ENCODE measurements at places on chromosomes 4 and X. TPM values are rescaled to one million over a fixed set of nuclear protein-coding genes. Genes with fewer than 3 reads are reported as not detected.

DNA sequence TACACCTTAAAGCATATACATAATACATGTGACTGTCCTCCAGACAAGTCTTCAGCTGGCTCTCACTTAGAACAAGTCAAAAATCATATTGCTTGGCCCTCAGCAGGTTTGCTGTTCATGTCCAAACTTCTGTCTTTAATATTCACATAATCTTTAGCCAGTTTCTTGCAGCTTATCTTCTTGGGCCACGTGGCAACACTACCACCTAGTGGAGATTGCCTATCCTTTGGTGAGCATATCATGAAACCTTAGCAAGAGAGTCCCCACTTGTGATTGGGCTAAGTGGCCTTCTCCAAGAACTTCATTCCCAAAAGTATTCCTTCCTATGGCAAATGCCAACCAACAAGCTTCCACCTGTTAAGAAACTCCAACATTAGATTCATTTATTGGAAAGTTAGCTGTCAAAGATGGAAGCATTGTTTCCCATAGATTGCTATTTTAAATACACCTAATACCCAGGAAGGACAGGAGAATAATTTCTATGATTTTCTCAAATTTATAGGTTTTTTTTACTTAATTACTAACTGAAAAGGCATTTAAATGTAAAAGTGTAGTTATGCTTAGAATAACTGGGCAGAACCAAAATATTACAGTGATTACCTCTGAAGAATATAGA is 231.9 kb upstream of the INTU start:
- DNase-seq: no peak

GRCh38 chrX:28586981-28587551 is at the start of gene IL1RAPL1:
TSS of gene IL1RAPL1 (plus strand) at chrX:28587446.
- no peak for DNase-seq

- DNase-seq: peak; percentile 37
These were observed 70.6 kb downstream of the PKD2 start for GRCh38 chr4:88077911-88078524.

- no peak for DNase-seq
These were observed 389.1 kb downstream of the NKX6-1 start for GRCh38 chr4:84110040-84110439.

Gene NEIL3
- total RNA-seq: 0.32 TPM

GRCh38 chr4:43234626-43235415 is 342.3 kb downstream of the GRXCR1 start:
- no peak for DNase-seq

Gene ITIH6
- not detected for total RNA-seq

GRCh38 chrX:148540114-148540513 is 39.7 kb downstream of the AFF2 start:
- no peak for DNase-seq

GRCh38 chr4:140743194-140743931 is 12.8 kb downstream of the TBC1D9 start:
- DNase-seq: no peak

DNA sequence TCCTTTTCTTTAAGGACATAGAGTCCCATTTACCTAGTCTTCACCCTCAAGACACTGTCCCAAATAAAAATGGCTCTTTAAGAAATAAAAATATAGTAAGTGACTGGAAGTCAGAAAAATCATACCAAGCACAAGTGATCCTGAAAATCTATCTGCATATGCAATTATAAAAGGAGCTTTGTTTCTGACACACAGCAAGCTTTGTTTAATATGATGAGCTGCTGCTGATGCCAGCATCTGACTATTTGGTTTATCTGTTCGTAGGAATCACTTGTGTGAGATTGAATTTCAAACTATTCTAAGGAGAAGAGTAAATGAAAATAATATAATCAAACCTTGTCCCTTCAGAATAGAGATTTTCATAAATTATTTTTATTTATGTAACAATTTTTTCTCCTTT is 332.4 kb downstream of the PCDH7 start:
- DNase-seq: no peak

GRCh38 chr4:74189331-74190043 is 31.6 kb downstream of the MTHFD2L start:
- DNase-seq: no peak

Gene AFAP1
- 16.6 TPM for total RNA-seq

DNA sequence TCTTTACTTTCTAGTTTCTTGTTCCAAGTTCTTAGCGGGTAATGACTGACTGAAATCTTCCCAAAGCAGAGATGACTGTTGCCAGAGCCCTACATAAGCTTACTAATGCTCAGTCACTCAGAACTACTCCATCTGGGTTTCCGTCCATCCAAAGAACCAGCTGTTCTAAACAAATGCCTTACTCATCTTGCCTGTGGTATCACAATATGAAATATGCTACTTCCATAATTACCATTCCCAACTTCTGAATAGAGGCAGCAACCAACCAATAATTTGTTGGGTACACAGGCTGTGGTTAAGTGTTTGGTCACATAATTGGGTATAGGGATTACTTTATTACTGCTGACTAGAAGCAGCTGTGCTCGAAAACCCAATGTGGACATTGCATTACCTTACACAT is 930.2 kb upstream of the DIAPH2 start:
- no peak for DNase-seq

- DNase-seq: no peak
These were observed 245.4 kb downstream of the NAF1 start for GRCh38 chr4:162921178-162921785.

- DNase-seq: no peak
These were observed 35.2 kb downstream of the SLC10A7 start for GRCh38 chr4:146486565-146486964.

DNA sequence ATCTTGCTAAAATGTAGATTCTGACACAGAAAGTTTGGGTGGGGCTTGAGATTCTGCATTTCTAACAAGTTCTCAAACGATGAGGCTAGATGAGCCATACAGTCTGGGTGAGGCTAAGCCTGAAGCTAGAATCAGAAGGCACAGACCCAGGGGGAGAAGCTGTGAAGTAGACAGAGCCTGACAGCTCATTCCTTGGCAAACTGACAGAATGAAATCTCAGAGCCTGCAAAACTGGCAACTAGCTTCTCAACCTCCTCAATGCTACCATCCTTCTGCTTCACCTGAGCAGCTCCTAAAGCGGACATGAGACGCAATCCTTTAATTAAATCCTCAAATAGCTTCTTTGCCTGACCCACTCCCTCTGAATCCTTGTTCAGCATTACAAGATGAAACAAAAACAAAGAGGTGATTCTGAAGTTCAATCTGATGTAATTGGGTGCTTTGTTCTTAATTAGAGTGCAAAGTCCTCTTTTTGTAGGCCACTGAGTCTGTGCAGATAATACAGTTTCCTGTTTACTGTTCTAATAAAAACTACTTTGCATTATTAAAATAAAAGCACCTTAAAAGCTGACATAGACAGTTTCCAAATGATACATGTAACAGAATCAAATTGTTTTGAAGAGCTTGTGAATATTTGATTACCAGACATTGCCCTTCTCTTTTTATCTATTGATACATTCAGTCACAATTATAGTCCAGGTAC is 71.0 kb upstream of the BMP2K start:
- no peak for DNase-seq

GRCh38 chrX:7314425-7314824 is 166.5 kb upstream of the PUDP start:
- no peak for DNase-seq

Gene PASD1
- total RNA-seq: not detected

DNA sequence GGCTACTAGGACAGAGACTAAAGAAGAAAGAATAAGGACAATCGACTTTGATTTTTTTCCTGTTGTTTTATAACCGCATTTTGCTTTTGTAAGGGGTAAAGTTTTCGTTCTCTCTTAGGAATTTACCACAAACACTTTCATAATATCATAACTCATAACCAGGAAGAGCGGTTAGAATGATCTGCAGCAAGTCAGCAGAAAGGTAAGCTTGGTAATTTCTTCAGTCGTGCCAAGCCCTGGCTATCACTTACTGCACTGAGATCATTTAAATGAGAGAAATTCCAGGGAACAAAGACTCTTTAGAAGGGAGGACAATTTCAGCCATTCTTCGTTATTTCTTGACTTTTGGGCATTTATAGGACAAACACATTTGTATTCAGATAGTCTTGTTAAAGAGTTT is 258.1 kb downstream of the UNC5C start:
- no peak for DNase-seq

- peak; percentile 67 for DNase-seq
These were observed 761 bp downstream of the FGFRL1 start for GRCh38 chr4:1012034-1012739.

Gene CFI
- 15.8 TPM for total RNA-seq

GRCh38 chrX:107579956-107580355 is 48.4 kb upstream of the PRPS1 start:
- DNase-seq: no peak

DNA sequence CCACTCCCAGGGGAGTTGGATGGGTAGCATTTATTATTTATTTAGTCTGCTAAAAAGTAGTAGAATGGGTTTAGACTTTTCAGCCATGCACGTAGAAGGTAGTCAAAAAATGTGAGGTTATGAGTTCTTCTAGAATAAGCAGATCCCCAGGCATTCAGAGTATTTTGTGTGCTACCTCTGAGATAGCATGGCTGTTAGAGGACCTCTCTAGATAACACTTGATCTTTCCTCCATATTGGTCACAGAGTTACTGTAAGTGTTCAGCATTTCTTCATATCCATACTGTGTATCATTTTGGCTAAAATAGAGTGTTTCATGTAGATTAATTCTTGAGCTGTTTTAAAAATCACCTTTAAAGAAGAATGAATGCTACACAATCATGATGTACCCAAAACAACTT is 58.4 kb downstream of the KLHL5 start:
- DNase-seq: no peak

GRCh38 chr4:142845293-142846107 is 601 bp downstream of the INPP4B start:
- no peak for DNase-seq

Gene MAGEB1
- total RNA-seq: not detected

Gene PPARGC1A
- 4.0 TPM for total RNA-seq

Gene KIAA1210
- not detected for total RNA-seq

Gene RNF175
- total RNA-seq: not detected

DNA sequence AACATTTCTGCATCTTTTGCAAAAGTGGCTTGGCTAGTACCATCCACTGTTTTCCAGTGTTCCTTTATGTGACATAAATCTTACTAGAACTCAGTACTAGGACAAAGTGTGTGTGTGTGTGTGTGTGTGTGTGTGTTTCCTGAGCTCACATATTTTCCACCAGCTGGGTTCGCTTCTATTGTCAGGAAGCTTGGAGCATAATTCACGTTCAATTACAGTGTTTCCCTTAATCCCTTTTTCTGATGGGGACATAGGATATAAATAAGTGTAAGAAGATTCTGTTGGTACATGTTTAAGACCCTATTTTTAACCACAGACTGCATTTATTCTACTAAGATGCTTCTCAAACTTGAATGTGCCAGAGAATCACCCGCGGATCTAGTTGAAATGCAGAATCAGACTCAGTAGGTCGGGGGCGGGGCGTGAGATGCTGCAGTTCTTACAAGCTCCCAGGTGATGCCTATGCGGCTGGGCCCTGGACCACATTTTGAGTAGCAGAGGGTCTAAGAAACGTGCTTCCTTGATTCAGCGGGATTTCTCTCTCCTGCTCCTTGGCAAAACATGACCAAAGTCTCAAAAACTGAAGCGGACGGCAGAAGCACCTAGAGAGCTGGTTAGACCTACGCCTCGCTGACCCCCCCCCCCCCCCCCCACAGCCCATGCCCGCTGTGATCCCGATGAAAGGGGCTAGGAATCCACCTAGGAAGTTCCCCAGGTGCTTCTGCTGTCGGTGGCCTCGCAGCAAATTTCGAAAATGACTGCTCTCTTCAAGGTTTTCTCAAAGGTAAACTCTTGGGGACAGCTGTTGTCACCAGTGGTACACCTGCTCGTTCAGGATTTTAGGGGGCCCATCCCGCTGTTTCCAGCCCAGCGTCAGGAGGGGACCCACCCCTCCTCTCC is 797 bp downstream of the CD99L2 start:
- DNase-seq: no peak

DNA sequence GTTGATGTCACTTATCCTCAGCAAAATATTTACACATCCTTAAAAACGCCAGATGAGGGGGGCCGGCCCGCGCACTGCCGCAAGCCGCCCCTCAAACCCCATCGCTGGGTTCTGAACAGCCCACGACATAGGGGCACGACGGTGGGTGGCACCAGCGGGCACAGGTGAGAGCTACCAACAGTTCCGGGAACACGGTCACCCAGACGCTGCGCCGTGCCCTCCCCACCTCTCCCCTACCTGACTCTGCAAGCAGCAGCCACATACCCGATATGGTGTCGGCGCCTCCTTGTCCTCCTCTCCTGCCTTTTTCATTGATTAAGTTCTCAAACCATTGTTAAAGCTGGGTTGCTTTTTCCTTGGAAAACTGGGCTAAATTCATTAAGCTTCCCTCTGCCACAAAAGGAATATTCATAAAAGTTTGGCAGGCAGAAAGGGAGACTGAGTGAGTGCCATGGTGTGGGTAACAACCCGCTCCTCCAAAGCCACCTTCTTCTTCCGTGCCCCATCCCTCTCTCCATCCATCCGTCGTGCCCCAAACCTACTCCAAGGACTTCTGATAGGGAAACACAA is 1.4 kb downstream of the RAI2 start:
- DNase-seq: peak; percentile 23

Gene REPS2
- total RNA-seq: 21.4 TPM

Gene SATL1
- not detected for total RNA-seq

DNA sequence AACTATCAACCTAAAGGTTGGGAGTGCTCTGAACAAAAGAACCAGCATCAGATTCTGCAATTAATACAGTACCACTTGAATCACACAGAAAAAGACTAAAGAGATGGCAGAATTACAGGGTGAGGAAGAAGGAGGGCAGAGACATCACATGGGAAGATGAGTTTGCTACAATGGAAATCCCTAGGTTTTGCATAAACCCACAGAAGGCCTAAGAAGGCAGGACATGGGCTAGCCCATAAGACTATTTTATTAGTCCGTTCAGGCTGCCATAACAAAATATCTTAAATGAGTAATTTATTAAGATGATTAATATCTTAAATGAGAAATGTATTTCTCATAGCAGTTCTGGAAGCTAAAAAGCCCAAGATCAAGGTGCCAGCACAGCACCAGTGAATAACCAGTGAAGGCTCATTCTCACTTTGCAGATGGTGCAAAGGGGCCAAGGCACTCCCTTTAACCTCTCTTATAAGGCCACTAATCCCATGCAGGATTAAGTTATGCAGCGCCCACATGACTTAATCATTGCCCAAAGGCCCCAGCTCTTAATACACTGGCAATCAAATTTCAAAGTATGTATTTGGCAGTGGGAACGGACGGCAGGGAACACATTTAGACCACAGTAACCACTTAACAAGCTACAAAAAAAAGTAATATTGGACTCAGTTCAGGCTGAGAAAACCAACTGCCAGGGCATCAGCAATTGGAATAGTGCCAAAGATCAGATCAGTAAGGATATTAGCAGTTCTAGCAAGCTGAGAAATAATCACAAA is 47.6 kb upstream of the NEUROG2 start:
- DNase-seq: no peak

DNA sequence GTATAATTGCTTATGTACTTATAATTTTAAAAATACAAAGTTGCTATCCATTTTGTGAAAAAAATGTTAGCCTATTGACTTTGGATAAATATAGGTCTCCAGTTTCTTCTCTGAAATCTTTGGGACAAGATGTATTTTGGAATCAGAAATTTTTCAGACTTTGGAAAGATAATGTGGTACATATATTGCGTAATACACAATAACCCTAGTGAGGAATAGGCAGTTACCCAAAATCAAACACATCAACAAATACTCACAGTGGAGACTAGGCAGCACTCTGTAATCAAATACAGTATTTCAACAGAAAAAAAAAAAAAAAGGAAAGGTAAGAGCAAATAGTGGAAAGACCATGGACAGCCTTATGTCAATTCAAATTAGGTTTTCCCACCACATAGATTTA is 796.8 kb downstream of the ADGRL3 start:
- no peak for DNase-seq

Gene C4orf51
- total RNA-seq: not detected
